NCI-H1436 treated with DMSO at 0.1 percent for 48 hours (cell line): ENCODE measurements at places on chromosomes 4 and X.

GRCh38 chr4:137509855-137510282 lies 22.4 kb downstream of the PCDH18 start:
- no peak for DNase-seq

DNA sequence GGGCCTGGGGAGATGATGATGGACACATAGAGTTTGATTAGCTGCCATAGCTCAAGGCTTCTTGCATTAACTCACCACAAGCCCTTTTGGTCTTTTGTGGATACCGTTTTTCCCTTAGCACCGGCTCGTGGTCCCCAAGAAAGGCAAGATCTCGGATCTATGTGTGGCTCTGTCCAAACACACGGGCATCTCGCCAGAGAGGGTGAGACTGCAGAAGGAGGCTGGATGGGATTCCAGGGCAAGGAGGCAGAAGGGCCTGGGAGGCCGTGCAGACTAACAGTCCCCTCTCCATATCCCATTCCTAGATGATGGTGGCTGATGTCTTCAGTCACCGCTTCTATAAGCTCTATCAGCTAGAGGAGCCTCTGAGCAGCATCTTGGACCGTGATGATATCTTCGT lies 9.5 kb downstream of the USP11 start:
- no peak for DNase-seq

- no peak for DNase-seq
These were observed 441.1 kb downstream of the KCNIP4 start for GRCh38 chr4:21507439-21507838.

DNA sequence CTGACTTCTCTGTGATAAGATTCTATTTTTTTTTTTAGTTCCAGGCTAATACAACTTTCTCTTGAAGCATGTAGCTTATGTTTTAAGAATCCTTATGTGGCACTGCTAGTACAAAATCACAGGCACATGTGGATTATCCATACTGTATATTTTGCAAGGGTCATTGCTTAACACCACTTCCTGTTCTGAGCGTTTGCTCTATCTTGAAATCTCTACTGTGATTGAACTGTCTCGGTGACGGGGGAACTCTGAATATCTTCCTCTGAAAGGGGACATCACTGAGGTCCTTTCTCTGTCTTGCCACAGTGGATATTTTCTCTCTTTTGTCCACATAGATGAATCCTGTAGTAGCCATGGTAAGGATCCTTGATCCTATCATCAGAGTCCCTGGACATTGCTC lies 2.1 kb upstream of the WFS1 start:
- DNase-seq: no peak
